ENCODE measurements at places on chromosomes 2 and 18.

DNA sequence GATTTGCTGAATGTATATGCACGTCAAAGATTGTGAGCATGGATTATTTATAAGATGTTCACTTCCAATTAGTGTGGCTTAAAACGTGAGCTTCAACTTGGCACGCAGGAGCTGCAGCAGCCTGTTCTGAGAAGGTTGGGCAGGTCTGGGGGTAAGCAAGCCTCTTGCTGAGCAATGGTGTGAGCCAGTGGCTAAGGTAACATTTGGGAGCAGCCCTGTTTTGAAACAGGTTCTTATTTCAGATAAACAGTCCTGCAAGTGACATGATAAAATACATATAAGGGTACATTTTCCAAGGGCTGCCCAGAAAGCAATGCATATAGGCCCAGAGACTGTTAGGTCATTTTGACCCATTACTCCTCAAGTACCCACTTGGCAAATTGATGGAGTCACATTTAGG, 415.3 kb downstream of the ZNF521 start:
- no peak for DNase-seq

DNA sequence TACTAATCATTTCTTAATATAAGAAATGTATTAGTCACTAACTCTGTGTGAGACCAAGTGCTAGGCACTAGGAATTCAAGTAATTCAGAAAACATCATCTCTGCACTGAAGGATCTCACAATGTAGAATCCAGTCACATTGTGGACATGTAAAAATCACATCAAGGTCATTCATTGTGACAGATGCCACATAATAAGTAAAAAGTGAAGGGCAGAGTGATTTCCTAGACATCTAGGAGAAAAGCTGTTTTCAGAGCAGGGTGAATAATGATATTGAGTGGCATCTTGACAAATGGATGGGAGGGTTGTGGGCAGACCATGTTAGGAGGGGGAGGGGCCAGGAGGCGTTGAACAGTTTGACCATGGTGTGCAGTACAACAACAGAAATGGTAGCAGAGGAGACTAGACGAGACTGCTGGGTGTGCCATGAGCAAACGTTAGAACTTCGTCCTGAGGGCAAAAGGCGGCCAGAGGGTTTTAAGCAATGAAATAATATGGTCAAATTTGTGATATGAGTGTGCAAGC, 93.8 kb downstream of the DTNA start:
- DNase-seq, result no peak

DNA sequence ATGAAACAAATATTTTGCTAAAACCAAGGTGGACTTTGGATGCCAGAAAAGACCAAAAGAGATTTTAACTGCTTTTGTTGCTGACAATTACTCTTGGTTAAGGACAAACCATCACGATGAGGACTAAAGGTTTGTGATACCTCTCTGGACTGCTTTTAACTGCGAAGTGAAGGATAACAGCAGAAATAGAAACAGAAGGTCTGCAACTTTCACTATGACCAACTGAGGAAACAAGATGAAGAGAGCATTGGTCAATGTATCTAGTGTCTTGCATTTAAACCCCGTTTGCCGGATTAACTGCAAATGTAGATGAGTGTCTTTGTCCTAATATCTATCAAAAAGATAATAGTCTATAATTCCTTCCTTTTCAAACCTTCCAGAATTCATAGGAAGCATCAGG, 541.7 kb downstream of the ERBB4 start:
- no peak for DNase-seq

DNA sequence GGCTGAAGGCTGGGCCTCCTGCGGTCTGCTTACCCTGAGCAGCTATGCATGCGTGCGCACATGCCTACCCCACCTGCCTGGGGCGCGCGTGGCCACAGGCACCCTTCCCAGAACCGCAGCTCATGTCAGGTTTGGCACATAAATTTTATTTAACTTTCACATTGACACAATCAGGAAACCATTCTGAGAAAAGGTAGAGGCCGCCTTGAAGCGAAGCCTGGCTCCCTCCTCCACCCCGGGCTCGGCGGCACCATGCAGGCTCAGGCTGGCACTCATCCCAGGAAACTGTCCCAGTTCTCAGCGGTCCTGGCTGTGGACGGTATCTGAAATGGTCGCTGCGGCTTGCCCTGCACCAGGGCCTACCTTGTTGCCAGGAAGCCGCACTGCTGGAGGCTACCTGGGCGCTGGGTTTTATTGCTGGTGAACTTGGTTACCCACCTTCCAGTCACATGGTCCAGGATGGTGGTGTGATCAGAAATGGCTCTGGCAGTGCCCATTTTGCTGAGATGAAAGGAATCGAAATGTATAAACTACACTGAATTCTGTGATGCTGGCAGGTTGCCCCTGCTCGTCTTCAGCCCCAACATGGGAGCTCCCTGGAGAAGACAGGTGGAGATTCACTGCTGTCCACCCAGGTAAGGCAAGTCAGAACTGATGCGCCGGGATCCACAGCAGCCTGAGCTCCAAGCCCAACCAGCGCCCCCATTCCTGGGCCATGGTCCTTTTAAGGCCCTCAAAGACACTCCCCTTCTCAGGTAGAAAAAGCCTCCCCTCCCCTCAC, 25.5 kb downstream of the CHST10 start:
- DNase-seq, result no peak
